NCI-H146 (cell line): ENCODE measurements at places on chromosomes 1 and 21.
A peak's percentile ranks its signal among the peaks of the same experiment; 100 is the strongest.

GRCh38 chr1:121408354-121408753, 223.6 kb downstream of the SRGAP2C start:
- no peak for DNase-seq

DNA sequence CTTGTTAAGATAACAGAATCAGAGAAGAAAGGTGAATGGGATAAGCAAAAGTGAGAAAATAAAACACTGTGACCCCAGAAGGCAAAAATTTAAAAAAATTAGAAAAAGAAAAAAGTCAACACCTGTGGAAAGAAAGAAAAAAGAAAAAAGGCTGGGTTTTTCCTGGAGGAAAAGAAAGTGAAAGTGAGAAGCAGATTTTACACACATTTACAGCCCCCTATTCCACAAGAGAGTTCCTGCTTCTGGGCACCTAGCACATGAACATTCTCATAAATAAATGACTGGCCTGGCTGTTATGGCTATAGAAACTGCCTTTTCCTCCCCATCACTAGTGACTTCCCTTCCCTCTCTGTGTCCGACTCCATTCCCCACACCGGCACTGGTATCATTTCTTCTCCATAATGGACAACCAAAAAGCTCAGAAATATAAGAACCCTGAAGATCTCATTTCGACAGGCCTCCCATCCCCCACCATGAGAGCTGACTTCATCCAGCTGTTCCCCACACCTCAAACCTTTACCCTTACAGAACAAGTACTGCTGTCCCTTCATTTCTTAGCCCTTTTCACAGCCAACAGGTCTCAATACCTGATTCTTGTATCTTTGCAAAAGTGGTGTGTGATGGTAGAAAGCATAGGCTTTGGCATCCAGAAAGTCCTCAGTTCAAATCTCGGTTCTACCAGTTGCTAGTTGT, 12.6 kb downstream of the MTF1 start:
- DNase-seq: no peak

DNA sequence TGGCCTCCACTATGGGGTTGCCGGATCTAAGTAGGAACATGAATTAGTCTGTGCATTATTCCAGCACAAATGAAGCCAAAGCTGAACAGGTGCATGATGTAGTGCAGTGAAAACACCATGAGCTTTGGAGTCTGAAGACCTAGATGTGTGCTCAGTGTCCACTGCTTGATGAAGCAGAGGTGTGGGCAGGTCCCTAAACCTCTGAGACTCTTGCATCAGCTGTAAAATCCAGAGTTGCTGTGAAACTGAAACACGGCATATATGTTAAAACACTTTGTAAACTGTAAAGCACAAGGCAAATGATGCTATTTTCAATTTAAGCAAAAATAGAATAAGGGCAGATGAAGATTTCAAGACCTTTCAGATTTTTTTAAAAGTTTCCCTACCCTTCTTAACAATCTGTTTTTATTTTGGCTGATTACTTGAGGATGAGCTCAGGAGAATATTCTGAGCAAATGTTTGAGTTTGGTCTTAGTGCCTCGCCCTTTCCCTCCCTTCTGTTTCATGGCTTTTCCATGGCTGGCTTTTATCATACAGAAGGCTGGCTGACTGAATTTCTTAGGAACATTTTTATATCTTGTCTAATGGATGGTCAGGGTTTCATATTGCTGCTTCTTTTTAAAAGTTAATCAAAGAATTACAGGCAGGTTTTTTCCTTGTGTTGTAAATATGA, 221.8 kb downstream of the NTNG1 start:
- DNase-seq: peak; percentile 18

GRCh38 chr1:41623736-41624135, 139.3 kb upstream of the EDN2 start:
- peak; percentile 32 for DNase-seq

DNA sequence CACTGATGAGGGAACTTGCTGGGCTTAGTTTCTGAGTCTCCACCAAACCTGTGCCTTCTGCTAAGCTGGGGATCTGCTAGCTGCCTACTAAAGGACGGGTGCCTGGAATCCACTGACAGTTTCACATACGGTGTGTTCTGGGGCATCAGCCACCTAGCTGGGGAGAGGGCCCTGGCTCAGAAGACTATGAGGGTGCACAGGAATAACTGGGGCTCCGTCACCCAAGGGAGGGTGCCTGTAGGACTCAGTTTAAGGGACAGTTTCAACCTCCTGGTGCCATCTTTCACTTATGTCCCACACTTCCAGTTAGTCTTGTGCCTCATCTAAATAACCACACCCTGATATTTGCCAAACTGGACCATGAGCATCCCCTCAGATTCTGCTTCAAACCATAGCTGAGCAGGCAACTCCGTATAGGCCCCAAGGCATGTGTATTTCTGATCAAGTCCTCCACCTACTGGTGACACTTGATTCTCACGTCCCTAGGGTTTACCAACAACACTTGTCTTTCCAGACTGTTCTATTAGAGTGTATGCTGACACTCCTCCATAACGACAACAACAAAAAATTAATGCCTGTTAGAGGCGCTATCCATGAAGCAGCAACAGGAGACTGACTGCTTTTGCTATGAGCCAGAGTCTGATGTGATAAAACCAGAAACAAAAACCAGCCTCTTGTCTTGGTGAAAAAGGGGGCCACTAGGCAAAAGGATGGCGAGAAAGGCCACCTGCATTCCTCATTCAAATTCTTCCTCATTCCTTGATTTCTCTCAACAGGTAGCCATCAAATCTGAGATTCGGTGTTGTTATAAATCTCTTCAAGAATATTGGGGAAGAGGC, 55.0 kb upstream of the PAXBP1 start:
- peak; percentile 52 for DNase-seq

DNA sequence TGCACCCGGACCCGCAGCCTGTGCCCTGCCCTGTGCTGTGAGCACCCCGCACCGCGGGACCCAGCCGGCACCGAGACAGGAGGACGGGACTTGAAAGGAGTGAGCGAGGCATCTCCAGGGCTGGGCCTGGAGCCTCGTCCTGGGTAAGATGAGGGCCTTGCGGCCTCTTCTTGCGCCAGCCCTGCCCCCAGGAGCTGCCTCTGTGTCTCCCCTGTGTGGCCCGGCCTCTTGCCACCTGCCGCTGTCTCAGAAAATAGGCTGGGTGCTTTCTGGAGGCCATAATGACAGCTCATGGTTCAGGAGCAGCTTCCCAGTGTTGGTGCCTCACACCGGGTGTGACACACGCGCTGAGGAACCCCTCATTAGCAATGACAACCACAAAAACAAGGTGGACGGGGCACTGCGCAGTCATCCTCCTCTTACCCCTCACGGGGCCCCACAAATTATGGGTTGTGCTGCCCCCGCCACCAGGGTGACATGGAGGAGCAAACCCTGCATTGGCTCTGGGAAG, 161.5 kb upstream of the C1orf174 start:
- no peak for DNase-seq

DNA sequence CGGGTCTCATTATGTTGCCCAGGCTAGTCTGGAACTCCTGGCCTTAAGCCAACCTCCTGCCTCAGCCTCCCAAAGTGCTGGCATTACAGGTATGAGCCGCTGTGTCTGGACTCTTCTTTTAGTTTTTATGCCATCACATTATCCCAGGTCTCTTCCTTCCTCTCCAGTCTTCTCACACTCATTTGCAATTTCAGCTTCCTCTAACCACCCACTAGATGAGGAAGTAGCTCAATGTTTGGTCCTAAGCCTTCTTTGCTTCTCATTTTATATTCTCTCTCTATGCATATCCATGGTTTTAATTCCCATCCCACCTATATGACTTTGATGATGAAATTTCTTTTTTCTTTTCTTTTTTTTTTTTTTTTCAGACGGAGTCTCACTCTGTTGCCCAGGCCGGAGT, 3.1 kb upstream of the ZBTB8A start:
- no peak for DNase-seq

GRCh38 chr1:209607102-209607794, 23.7 kb downstream of the CAMK1G start:
- no peak for DNase-seq

GRCh38 chr1:7313826-7314225, 457.3 kb upstream of the VAMP3 start:
- no peak for DNase-seq

- no peak for DNase-seq
Observed at GRCh38 chr1:94119796-94120569, 965 bp downstream of the ABCA4 start.

DNA sequence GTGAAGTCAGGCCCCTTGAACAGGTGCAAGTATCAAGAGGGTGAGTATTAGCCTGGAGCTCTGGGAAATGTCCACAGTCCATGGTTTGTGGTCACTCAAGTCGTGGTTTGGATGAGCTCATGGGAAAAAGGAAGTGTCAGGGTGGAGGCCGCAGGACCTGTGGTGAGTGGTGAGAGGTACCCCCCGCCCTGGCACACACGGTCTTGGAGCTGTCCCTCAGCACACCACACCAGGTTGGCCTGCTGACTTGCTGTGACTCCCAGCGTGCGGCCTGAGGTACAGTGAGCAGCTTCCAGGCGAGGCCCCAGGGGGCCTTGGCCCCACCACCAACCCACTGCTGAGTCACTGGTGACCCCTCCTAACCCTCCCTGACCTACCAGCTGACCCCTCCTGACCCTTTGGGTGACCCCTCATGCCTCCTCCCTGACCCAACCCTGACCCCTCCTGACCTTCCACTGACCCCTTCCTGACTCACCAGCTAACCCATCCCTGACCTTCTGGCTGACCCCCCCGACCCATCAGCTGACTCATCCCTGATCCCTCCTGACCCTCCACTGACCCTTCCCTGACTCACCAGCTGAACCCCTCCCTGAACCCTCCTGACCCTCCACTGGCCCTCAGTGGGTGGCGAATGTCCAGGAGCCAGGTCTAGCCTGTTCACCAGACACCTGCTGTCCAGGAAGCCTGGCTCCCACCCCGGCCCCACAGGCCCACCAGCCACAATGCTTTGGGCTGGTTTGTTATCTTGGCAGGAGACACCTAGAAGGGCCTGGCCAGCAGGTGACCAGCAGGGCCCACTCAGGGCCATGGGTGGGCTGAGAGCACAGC, 34.8 kb upstream of the RNF187 start:
- no peak for DNase-seq

DNA sequence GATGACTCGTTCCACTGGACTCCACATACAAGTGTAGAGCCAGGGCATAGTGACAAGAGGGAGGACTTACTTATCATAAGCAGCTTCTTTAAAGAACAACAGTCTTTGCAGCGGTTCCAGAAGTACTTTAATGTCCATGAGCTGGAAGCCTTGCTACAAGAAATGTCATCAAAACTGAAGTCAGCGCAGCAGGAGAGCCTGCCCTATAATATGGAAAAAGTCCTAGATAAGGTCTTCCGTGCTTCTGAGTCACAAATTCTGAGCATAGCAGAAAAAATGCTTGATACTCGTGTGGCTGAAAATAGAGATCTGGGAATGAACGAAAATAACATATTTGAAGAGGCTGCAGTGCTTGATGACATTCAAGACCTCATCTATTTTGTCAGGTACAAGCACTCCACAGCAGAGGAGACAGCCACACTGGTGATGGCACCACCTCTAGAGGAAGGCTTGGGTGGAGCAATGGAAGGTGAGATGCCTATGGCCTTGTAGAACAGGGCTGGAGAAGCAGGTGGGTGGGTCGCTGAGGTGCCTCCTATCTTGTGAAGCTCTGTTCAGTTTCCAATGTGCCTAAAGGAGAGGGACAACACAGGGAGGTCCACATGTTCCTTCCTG, 12.1 kb downstream of the MIA3 start:
- no peak for DNase-seq

DNA sequence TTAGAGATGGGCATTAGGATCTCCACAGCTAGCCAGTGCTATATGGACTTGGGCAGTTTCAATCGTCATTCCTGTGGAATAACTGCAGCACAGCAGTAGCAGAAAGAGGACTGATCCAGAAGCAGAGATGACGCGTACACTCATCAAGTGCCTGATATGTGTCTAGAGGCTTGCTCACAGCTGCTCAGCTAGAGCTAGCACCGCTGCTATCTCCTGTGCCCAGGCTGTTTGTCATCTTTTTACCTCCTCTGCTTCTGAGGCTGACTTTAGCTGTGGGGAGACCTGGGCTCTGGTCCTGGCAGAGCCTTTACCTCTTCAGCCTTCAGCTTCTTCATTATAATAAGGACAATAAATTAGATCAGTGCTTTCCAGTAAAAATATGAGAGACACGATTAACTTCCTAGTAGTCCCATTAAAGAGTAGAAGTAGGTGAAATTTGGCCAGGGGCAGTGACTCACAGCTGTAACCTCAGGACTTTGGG, 5.3 kb downstream of the TENT5C start:
- DNase-seq: no peak

GRCh38 chr1:157137046-157137407, 1.2 kb downstream of the ETV3 start:
- peak; percentile 28 for DNase-seq

- DNase-seq: peak; percentile 74
Observed at GRCh38 chr1:12178511-12178910, 11.7 kb downstream of the TNFRSF1B start.

GRCh38 chr1:174998569-174999215, 1.1 kb upstream of the CACYBP start:
- peak; percentile 76 for DNase-seq
